ENCODE measurements at places on chromosomes 4 and X. TPM values are rescaled to one million over a fixed set of nuclear protein-coding genes. Genes with fewer than 3 reads are reported as not detected.

GRCh38 chrX:48827654-48827968 lies 1.3 kb downstream of the ERAS start:
- DNase-seq, result no peak

- no peak for DNase-seq
Measured at GRCh38 chr4:1379351-1379781, 26.9 kb downstream of the NKX1-1 start.

DNA sequence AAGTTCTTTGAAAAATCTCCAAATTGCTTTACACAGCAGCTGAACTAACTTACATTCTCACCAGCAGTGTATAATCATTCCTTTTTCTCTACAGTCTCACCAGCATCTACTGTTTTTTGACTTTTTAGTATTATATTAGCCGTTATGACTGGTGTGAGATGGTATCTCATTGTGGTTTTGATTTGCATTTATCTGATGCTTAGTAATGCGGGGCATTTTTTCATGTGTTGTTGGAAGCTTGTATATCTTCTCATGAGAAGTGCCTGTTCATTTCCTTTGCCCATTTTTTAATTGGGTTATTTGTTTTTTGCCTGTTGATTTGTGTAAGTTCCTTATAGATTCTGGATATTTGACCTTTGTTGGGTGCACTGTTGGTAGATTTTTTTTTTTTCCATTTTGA lies 931.7 kb downstream of the CENPC start:
- DNase-seq, result no peak

Gene ADGRG4
- total RNA-seq, result under 0.01 TPM

Data from hematopoietic multipotent progenitor cell (in vitro differentiated cells).